ENCODE measurements at places on chromosomes 13 and 19.

DNA sequence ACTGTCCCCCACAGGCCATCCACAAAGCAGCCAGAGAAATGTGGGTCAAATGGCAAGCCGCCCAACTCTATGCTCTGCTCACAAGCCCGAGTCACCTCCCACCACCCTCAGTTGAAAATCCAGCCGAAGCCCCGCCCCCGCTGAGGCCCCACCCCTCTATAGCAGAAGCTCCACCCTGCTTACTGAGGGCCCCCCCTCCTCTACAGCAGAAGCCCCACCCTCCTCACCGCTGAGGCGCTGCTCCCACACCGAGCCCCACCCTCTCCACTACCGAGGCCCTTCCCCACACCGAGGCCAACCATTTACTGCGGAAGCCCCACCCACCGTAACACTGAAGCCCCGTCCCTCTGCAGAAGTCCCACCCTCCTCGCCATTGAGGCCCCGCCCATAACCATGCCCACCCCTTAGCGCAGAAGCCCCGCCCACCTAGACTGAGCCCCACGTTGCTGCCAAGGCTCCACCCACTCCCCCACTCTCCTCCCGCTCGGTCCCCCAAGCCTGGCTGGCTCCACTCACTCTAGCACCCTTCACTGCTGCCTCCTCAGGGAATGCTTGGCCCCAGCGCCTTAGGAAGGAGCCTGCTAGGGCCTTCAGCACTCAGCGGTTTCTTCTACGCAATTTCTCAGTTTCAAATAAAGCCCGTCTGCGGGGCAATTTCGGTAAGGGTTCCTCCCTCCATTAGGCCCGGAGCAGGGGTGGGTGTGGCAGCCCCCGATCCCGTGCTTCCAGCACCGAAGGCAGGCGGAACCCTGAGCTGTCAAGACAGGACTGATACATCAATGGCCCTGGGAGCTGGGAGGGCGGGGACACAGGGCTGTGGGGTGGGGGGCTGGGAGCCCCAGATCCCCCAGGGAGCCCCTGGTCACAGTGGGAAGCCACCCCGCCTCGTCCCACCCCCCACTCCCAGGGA, 9.0 kb upstream of the MYDGF start:
- DNase-seq, result no peak

DNA sequence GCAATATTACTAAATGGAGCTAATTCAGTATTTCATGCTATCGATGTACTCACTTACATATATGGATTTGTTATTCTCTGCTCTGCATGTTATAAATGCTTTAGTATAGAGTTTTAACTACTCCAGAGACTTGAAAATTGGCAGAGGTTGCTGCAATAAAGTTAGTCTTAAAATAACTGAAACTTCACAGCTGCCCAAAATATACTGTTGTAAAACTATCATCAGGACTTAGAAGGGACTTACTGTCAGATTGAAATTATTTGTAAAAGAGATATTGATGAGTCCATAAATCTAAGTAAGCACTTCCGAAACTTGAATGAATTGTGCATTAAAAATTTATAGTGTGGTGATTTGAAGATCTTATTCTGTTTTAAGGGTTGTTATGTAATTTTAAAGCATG, 1178.2 kb upstream of the PCDH20 start:
- no peak for DNase-seq

- DNase-seq, result no peak
Measured at GRCh38 chr13:45472171-45472705, 7.5 kb downstream of the COG3 start.

GRCh38 chr19:1276628-1277022, 1.3 kb downstream of the FAM174C start:
- no peak for DNase-seq

- DNase-seq, result no peak
Measured at GRCh38 chr13:77740097-77740735, 42.7 kb downstream of the SLAIN1 start.

DNA sequence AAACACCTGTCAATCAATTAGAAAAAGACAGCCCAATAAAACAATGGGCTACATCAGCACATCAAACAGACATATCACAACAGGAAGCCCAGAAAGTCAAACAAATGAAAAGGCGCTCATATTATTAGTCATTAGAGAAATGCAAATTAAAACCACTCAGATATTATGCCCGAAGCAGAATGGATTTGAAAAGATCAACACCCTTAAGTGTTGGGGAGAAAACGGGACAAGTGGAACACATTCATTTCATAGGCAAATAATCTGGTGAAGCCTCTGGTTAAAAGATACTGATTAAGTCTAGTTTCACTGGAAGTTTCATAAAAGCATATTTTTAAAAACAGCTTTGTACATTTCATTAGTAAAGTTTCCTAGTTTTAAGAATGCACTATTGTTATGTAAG, 17.4 kb downstream of the NLRP9 start:
- DNase-seq, result no peak

- no peak for DNase-seq
Measured at GRCh38 chr13:21117104-21117809, 55.9 kb upstream of the LATS2 start.

GRCh38 chr19:45448887-45449299, 18.9 kb upstream of the FOSB start:
- no peak for DNase-seq

DNA sequence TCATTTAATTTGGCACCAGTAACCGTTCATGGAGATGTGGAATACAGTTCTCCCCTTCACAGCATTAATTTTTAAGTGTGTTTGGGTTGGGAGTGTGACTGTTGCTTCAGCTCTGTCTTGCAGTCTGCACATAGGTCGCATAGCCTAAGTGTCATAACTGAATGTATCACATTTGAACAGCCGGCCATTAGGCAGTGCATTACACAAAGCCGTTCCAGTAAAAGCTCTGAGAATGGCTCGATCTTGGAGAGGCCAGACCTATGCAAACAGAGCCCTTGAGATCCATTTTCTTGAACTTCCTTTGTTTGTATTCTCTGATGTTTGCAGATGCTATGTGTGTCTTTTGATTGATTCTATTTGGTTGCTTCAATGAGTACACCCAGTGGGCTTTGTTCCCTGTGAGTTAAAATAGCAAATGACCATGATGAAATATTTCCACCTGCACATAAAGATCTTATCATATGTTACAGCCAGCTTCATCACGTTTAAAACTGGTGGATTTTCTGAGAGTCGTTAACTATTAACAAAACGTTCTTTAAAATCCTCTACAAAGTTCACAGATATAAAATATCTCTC, 1104.9 kb upstream of the SLC10A2 start:
- DNase-seq, result no peak

DNA sequence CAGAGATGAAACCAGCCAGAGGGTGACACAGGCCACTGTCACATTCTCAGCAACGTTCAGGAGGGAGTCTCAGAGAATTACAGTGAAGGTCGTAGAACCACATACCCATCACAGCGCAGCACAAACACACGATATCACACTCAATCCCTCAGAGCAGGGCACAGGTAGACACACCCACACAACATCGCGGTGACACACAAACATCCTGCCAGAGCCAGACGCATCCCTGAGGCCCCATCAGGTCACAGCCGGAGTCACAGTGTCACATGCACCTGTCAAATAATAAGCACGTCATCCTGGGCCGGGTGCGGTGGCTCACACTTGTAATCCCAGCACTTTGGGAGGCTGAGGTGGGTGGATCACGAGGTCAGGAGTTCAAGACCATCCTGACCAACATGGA, 17.5 kb downstream of the ELAVL3 start:
- DNase-seq, result no peak

DNA sequence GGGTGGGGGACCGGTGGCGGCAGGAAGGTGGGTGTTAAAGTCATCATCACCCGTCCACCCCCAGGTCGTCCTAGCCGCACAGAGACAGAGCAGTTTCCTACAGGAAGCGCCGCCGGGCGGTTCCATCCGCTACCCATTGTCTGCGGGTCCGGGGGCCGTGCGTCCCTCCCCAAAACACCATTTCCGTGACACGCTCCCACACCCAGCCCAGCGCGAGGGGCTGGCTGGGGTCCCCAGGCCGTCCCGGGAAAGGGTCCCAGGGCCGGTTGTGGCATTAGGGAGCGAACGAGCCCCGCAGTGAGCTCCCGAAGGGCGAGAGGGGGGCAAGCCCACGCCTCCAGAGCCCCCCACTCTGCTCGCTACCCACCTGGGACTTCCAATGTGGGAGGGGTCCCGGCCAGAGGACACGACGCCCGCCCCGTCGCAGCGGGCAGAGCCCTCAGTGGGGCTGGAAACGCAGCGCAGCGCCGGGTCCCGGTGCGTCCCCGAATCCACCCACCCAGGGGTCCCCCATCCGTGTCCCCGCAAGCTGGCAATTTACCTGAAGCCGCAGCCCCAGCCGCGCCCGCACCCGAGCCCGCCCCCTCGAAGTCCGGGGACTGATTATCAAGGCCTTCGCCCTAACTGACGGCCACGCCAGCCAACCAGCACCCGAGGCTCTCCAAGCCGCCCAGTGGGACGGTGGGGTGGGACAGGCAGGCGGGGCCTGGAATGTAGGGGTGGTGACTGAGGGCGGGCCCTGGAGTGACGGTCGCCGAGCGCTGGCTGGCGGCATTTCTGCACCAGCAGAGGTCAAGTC, at the start of gene KANK3:
TSS of gene KANK3 (minus strand) at position 579 of the 799 bp plus-strand sequence. CDS start 5,434 bp downstream, outside the sequence.
- peak; percentile 85 for DNase-seq

DNA sequence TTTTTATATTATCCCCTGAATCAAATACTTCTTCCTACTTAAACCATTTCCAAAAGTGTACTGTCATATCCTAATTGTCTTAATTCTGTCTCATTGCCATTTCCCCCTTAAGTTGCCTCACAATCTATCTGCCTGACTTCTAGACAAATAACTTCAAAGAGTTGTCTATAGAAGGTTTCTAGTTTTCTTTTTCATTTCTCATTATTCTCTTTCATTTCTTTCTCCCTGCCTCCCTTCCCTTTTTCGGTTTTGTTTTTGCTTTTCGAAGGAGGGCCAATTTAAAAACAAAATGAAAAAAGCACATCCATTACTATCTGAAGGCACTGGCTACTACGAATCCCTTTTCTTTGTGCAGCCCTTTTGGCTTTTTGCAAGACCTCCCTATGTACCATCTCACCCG, 367.2 kb downstream of the DNAJC15 start:
- DNase-seq, result no peak

DNA sequence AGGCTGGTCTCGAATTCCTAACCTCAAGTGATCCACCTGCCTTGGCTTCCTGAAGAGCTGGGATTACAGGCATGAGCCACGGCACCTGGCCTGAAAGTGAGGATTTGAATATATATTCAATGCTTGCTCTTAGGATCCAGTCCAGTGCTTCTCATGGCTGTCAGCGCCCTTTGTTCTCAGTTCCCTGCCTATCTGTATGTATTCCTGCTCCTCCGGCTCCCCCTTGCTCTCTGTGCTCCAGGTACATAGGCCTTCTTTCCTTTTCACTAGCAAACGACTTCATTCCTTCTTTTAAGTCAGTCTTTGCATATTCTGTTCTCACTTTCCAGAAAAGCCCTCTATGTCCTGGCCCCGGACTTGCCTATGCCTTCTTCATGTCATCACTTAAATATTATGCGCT, 232.8 kb downstream of the DACH1 start:
- DNase-seq, result no peak

DNA sequence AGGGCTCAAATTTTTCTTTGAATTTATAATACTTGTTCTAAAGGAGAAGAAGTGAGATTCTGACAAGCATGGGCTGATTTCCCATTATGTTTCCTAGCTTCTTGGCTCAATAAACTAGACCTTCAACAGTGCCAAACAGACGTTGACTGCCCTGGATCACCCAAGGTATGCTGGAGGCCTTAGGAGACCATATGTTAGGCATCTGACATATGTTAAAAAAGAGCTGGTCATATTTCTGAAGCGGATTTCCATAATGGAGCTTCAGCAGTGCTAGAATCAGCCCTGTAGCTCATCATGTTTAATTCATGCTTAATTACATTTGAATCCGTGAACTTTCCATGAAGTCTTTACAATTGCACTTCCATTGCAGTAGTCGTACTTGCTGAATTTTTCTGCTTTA, 653.3 kb downstream of the DIAPH3 start:
- DNase-seq, result no peak

DNA sequence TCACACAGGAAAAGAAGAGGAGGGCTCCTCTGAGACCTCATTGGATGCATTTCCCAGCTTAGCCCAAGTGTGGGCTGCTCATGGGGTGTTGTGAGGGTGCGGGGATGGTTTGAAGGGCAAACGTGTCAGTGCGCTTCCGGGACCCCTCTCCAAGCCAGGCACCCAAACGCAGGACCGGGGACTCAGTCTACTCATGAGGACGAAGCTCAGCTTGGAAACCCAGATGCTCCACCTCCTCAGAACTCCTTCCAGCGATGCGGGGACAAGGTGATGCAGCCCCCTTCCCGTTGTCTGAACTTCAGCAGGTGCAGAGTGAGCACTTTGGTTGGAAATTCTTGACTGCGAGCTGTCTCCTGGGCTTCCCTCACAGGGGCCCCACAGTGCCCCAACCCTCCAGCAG, 33.1 kb upstream of the MTIF3 start:
- no peak for DNase-seq

DNA sequence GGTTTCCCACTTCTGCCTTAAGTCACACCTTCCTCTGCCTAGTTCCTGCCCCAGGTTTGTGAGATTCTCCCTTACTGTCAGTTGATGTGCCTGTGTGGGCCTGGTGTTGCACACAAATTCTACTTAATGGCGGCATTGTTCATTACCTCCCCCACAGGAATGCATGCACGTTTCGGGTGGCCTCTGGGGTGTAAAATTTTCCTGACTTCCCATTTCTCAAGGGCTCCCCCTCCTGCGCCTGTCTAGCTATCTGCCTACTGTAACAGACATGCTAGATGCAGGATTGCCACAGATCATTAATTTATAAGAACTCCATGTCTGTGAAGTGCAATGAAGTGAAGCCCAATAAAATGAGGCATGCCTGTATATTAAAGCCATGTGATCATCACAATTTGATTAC, 1466.3 kb downstream of the PCDH9 start:
- DNase-seq, result no peak

DNA sequence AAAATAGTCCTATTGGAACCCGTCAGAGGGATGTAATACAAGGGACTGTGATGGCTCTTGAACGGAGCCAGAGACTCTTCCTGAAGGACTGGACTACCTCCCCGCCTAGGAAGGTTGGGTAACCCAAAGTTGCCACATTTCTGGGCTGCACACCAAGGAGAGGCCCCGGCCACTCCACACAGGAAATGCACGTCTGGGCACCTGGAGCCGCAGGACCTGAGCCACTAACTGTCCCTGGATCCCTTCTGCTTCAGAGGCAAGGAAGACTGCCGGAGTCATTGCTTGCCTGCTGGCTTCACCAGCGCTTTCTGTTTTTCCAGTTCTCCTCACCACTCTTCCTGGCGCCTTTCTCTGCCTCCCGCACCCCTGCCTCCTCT, 1.2 kb upstream of the FLT1 start:
- DNase-seq, result no peak

All from omental fat pad (tissue), 4 donors.